ENCODE measurements at places on chromosomes 12 and 14. TPM values are rescaled to one million over a fixed set of nuclear protein-coding genes. Genes with fewer than 3 reads are reported as not detected.

Gene NRL
- 1.8 TPM for total RNA-seq

Gene TDRD9
- 2.5 TPM for total RNA-seq

GRCh38 chr12:16828891-16829290 is 222.9 kb upstream of the LMO3 start:
- no peak for DNase-seq

Gene DEPDC4
- total RNA-seq: 0.81 TPM

GRCh38 chr12:46770501-46771183 is 55.2 kb downstream of the SLC38A4 start:
- no peak for DNase-seq

Data from Right ventricle myocardium inferior (tissue), 1 donor.